ENCODE measurements at places on chromosomes 7 and 10. TPM values are rescaled to one million over a fixed set of nuclear protein-coding genes. Genes with fewer than 3 reads are reported as not detected.

CPN1 gene
- not detected for total RNA-seq

UNCX gene
- total RNA-seq, result 106 TPM

ADCY1 gene
- total RNA-seq, result 51.9 TPM

STAG3 gene
- 1.1 TPM for total RNA-seq

HOXA1 gene
- not detected for total RNA-seq

RARRES2 gene
- total RNA-seq, result 0.86 TPM

C10orf67 gene
- total RNA-seq, result not detected

TMEM273 gene
- total RNA-seq, result 0.39 TPM

CALHM3 gene
- not detected for total RNA-seq

MYPN gene
- not detected for total RNA-seq

IL15RA gene
- not detected for total RNA-seq

SPDYE16 gene
- total RNA-seq, result 0.20 TPM

AKR1C4 gene
- total RNA-seq, result not detected

DNA sequence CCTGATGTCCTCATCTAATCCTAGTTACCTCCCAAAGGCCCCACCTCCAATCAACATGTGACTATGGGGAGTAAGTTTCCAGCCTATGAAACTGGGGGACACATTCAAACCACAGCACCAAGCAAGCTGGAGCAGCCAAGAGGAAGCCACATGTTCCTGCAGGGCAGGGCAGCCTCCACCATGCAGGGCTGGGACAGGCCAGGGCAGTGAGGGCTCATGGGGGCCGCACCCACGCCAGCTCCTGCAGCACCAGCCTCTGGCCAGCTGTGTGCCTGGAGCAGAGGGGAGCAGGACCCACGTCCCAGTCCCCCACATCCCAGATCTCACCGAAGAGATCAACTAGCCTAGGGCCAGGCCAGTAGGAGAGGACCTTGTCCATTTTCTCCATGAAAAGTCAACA is 85.9 kb upstream of the INSIG1 start:
- DNase-seq, result peak; percentile 4
- H3K27me3 ChIP-seq, result peaks cover 5% of the 10 kb centered on the region
- H3K36me3 ChIP-seq, result peaks cover 4% of the 10 kb centered on the region
- H3K4me1 ChIP-seq, result no peaks in the 10 kb centered on the region
- no peak overlapping the region for H3K4me3 ChIP-seq
- no peak overlapping the region for H3K27ac ChIP-seq

GRCh38 chr10:103231047-103231551 is 14.6 kb upstream of the RPEL1 start:
- no peaks in the 10 kb centered on the region for H3K4me1 ChIP-seq
- H3K27ac ChIP-seq, result no peak overlapping the region
- H3K27me3 ChIP-seq, result peaks cover 4% of the 10 kb centered on the region
- H3K36me3 ChIP-seq, result no peaks in the 10 kb centered on the region

GRCh38 chr7:69301253-69301652 is 297.0 kb upstream of the AUTS2 start:
- H3K4me1 ChIP-seq, result peaks cover 3% of the 10 kb centered on the region
- peaks cover 4% of the 10 kb centered on the region for H3K27me3 ChIP-seq
- H3K36me3 ChIP-seq, result no peaks in the 10 kb centered on the region
- H3K27ac ChIP-seq, result no peak overlapping the region
- no peak for DNase-seq

- no peaks in the 10 kb centered on the region for H3K4me1 ChIP-seq
- H3K27me3 ChIP-seq, result peaks cover 3% of the 10 kb centered on the region
- DNase-seq, result no peak
- no peak overlapping the region for H3K27ac ChIP-seq
These were observed 442.4 kb downstream of the CCSER2 start for GRCh38 chr10:84770824-84771223.

GRCh38 chr7:30915005-30915601 is 3.5 kb downstream of the AQP1 start:
- H3K4me3 ChIP-seq, result no peak overlapping the region
- no peak for DNase-seq
- peaks cover 7% of the 10 kb centered on the region for H3K27me3 ChIP-seq
- no peak overlapping the region for H3K27ac ChIP-seq
- H3K36me3 ChIP-seq, result no peaks in the 10 kb centered on the region

DNA sequence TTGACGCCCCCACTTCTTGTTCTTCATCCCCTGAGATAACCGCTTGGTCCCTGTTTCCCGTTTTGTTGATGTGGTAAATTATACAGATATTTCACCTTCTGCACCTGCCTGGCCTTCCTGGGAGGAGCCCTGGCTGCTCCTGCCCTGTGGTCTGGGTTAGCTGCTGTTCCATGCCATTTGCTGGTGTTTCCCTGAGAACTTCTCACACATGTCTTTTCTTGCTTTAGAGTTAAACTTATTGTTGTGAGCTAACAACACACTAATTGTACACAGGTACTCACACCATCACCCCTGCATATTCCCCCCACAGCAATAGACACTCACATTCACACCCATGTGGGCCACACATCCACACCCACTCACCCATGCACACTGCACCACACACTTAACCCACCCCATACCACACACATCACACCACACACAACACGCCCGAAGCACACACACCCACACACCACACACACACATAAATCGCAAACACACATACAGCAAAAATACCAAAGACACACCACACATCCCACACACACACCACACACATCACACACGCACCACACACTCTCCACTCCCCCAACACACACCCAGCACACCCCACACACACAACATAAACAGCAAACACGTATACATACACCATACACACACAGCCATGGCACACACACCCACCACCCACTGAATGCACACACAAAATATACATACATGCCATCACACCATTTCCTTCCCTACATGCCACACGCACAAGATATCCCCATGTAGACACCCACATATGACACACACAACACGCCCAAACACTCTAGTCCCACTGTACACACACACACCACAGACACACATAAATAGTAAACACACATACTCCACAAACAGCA is 19.4 kb upstream of the ANTXRL start:
- H3K4me3 ChIP-seq, result no peak overlapping the region
- no peaks in the 10 kb centered on the region for H3K36me3 ChIP-seq
- DNase-seq, result no peak
- peaks cover 11% of the 10 kb centered on the region for H3K4me1 ChIP-seq
- H3K27ac ChIP-seq, result no peak overlapping the region

DNA sequence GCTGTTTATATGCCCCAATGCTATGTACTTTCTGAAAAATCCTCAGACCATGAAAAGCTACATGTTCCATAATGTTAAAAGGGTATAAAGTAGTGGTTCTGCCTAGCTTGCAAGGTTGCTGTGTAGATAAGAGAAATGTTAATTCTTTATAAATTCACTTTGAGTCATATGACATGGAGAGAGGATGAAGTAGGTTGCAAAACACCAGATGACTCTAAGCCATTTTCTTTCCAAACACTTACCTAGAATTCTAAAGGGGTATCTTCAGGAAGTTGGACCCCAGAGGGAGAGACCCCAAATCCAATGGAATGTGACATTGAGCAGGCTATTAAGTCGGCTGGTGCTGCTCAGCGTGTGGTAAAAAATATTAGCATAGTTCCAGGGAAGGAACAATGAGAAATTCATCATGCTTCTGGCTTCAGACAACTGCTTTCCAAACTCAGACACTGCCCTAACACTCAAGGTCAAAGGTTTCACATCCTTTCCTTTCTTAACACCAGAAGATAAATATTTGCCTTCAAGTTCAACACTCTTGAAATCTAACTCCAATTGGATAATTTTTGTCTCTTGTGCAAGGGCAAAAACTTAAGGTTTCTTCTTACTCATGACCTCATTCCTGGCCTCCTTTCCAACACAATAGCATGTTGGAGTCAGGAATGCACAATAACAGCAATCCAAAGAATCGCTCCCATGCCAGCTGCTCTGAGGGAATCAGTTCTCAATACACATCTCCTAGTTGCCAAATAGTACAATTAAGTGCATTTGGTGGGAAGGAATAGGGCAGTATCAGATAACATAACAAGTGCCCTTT is 100.7 kb upstream of the AFAP1L2 start:
- no peaks in the 10 kb centered on the region for H3K27me3 ChIP-seq
- no peak overlapping the region for H3K27ac ChIP-seq
- DNase-seq, result no peak
- no peak overlapping the region for H3K4me3 ChIP-seq
- H3K36me3 ChIP-seq, result no peaks in the 10 kb centered on the region

- H3K4me1 ChIP-seq, result no peaks in the 10 kb centered on the region
- H3K27me3 ChIP-seq, result no peaks in the 10 kb centered on the region
- H3K36me3 ChIP-seq, result no peaks in the 10 kb centered on the region
- DNase-seq, result no peak
These were observed 282.3 kb downstream of the SEMA3D start for GRCh38 chr7:84904561-84904960.

GRCh38 chr7:20013536-20013935 is 203.6 kb downstream of the MACC1 start:
- no peak overlapping the region for H3K27ac ChIP-seq
- no peak for DNase-seq
- H3K27me3 ChIP-seq, result peaks cover 2% of the 10 kb centered on the region

- H3K4me3 ChIP-seq, result no peak overlapping the region
- no peak for DNase-seq
- no peak overlapping the region for H3K27ac ChIP-seq
- H3K36me3 ChIP-seq, result peaks cover 6% of the 10 kb centered on the region
- peaks cover 6% of the 10 kb centered on the region for H3K4me1 ChIP-seq
These were observed 32.7 kb downstream of the LGI1 start for GRCh38 chr10:93790439-93790838.

- no peaks in the 10 kb centered on the region for H3K4me1 ChIP-seq
- H3K36me3 ChIP-seq, result peaks cover 1% of the 10 kb centered on the region
- no peak for DNase-seq
- H3K27ac ChIP-seq, result no peak overlapping the region
- H3K4me3 ChIP-seq, result no peak overlapping the region
These were observed 136.5 kb downstream of the SFMBT2 start for GRCh38 chr10:7274293-7274692.

DNA sequence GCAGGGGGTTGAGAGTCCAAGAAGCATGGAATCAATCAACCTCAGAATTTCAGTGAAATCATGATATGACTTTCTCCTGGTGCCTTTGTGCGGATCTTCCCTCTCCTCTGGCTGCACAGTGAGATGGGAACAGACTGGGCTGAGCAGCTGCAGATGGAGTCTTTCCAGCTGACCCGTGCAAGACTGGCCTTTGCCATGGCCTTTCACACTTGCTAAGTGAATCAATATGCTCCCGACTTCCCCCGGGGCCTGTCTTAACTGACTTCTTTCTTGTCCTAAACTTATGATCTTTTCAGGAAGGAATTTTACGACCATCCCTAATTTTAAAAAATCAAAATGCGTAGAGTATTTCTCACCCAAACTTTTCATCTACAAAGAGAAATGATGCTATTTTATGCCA is 469.9 kb downstream of the GALNT17 start:
- peaks cover 2% of the 10 kb centered on the region for H3K27me3 ChIP-seq
- peak; percentile 77 for DNase-seq
- H3K4me3 ChIP-seq, result peak overlapping the region; percentile 26
- peak overlapping the region; percentile 92 for H3K27ac ChIP-seq
- H3K4me1 ChIP-seq, result peaks cover 22% of the 10 kb centered on the region

GRCh38 chr10:61612009-61612408 is 50.7 kb upstream of the CABCOCO1 start:
- DNase-seq, result no peak
- H3K27ac ChIP-seq, result no peak overlapping the region
- no peaks in the 10 kb centered on the region for H3K36me3 ChIP-seq
- no peak overlapping the region for H3K4me3 ChIP-seq
- H3K4me1 ChIP-seq, result peaks cover 11% of the 10 kb centered on the region

DNA sequence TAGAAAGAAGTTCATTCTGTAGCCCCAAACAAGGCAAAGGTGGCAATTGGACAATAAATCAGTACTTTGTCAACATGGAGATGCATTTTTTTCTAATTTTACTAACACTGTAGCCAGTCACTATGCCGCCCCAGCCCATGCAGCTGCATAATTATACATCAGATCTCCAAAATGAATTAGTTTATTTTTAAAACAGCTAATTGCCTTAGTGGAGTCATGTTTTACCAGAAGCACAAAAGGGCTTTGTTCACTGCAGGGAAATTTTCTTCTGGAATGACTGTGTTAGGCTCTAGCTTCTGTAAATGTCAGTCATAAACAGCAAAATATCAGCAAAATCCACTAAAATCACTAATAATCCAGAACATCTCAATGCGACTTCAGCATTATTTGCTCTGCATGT is 20.1 kb upstream of the HDAC9 start:
- no peaks in the 10 kb centered on the region for H3K27me3 ChIP-seq
- no peak for DNase-seq
- no peak overlapping the region for H3K27ac ChIP-seq
- H3K4me1 ChIP-seq, result no peaks in the 10 kb centered on the region
- no peaks in the 10 kb centered on the region for H3K36me3 ChIP-seq

GRCh38 chr10:133353202-133353959 is 4.4 kb downstream of the FUOM start:
- H3K4me3 ChIP-seq, result no peak overlapping the region
- no peaks in the 10 kb centered on the region for H3K36me3 ChIP-seq
- H3K27ac ChIP-seq, result no peak overlapping the region
- DNase-seq, result no peak
- H3K4me1 ChIP-seq, result no peaks in the 10 kb centered on the region

DNA sequence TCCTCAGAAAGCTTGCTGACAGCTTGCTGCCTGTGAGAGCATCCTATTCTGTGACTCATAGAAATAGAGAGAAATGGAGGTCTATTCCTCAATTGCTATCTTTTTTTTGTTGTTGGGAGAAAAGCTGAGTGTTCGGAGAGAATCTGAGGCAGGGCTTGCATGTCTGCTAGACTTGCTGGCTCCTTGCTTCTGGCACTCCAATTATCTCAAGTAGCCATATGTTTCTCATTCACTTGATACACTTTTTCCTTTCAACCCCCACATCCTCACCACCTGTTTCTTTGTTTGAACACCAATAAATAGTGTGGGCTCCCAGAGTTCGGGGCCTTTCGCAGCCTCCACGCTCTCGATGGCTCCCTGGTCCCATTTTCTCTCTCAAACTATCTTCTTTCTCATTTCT is 172.2 kb downstream of the SH2D4B start:
- no peak overlapping the region for H3K4me3 ChIP-seq
- DNase-seq, result no peak
- H3K4me1 ChIP-seq, result peaks cover 7% of the 10 kb centered on the region
- H3K36me3 ChIP-seq, result no peaks in the 10 kb centered on the region

- H3K4me1 ChIP-seq, result peaks cover 15% of the 10 kb centered on the region
- H3K4me3 ChIP-seq, result peak overlapping the region; percentile 52
- no peaks in the 10 kb centered on the region for H3K36me3 ChIP-seq
- DNase-seq, result no peak
- H3K27ac ChIP-seq, result no peak overlapping the region
These were observed 22.6 kb downstream of the MYO1G start for GRCh38 chr7:44956157-44956766.

GRCh38 chr7:2108501-2109250 is 124.1 kb downstream of the MAD1L1 start:
- H3K4me3 ChIP-seq, result peak overlapping the region; percentile 38
- H3K27ac ChIP-seq, result peak overlapping the region; percentile 87
- DNase-seq, result no peak
- H3K27me3 ChIP-seq, result peaks cover 24% of the 10 kb centered on the region
- peaks cover 68% of the 10 kb centered on the region for H3K4me1 ChIP-seq

- no peaks in the 10 kb centered on the region for H3K4me1 ChIP-seq
- no peak for DNase-seq
- no peak overlapping the region for H3K4me3 ChIP-seq
- peaks cover 14% of the 10 kb centered on the region for H3K36me3 ChIP-seq
- no peaks in the 10 kb centered on the region for H3K27me3 ChIP-seq
These were observed 50.5 kb downstream of the MRPL32 start for GRCh38 chr7:42982604-42983115.

GRCh38 chr10:88186335-88186734 is 322.9 kb downstream of the PTEN start:
- no peaks in the 10 kb centered on the region for H3K27me3 ChIP-seq
- no peak overlapping the region for H3K27ac ChIP-seq
- no peak overlapping the region for H3K4me3 ChIP-seq
- no peaks in the 10 kb centered on the region for H3K36me3 ChIP-seq
- DNase-seq, result no peak
- H3K4me1 ChIP-seq, result no peaks in the 10 kb centered on the region
